NAMALWA (cell line): ENCODE measurements at places on chromosomes 4 and X.

GRCh38 chr4:173174594-173175012, 6.0 kb downstream of the GALNT7 start:
- no peak for DNase-seq

- DNase-seq, result no peak
Measured at GRCh38 chr4:143294310-143294709, 42.4 kb upstream of the GAB1 start.

DNA sequence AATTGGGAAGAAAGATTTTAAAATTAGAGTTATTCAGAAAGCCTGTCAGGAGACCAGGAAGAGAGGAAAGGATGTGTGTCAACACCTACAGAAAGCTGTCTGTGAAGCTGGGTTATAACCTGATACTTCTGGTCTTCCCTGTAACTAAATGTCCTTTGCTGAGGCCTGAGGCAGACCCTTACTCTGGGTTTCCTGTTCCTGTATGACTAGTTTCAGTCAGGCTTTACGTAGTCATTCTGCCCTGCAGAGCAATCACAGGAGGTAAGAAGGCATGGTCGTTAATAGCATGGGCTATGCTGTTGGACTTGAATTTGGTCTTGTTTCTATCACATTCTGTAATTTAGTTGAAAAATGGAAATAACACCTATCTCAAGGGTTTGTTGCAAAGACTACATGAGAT, 110.5 kb upstream of the IGFBP7 start:
- DNase-seq, result no peak

GRCh38 chrX:74804574-74804973, 120.7 kb downstream of the NEXMIF start:
- no peak for DNase-seq

- DNase-seq, result no peak
Measured at GRCh38 chr4:139501927-139502899, 48.3 kb downstream of the RAB33B start.

- no peak for DNase-seq
Measured at GRCh38 chr4:1277667-1278665, 11.7 kb upstream of the MAEA start.

- peak; percentile 38 for DNase-seq
Measured at GRCh38 chr4:105196523-105197145, 50.0 kb downstream of the TET2 start.

DNA sequence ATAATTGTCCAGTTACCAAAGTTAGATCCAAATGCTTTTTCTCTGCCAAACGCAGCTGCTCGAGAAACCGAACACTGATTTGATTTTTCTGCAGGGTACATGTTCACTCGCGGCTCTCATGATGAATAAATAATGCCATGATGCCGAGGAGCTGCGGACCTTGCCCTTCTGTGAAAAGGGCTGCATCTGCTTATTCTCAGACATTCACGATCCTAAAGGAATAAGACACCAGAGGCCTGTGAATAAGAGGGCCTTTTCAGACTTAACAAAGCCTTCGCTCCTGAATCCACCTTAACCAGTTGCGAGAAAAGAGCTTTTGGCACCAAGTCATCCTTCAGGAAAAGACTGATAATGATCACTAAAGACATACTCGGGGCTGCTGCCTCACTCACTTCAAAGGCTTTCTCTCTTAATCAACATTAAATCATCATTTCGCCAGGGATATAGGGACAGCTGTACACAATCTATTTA, 147.5 kb downstream of the FBXO8 start:
- DNase-seq, result no peak

- peak; percentile 1 for DNase-seq
Measured at GRCh38 chrX:111360839-111361238, 51.2 kb downstream of the DCX start.

DNA sequence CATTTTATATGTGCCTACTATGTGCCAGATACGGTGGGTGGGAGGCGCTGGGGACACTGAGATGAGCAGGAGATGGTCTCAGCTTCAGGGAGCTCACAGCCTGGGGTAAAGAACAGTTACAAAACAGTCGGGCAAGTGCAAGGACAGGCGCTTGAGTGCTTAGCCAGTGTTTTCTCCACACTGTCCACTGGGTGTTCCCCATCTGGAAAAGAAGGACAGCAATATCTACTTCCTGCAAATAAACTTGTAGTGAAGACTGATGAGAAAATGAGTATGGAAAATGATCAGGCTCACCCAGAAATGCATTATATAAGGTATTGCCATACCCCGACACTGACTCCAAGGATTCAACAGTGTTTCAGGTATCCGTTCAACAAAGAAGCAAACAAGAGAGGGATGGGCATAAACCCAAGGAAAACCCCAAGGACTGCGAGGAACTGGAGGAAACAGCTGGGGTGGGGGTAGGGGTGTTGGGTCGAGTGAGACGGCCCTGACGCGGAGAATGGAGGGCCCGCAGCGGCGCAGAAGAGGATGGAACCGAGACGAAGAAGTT, 835 bp downstream of the TMEM185A start:
- no peak for DNase-seq

- no peak for DNase-seq
Measured at GRCh38 chr4:101258883-101259282, 88.4 kb downstream of the PPP3CA start.

- DNase-seq, result no peak
Measured at GRCh38 chrX:155266439-155266838, 2.1 kb upstream of the RAB39B start.

GRCh38 chr4:156962058-156962358, 9.6 kb downstream of the PDGFC start:
- no peak for DNase-seq

DNA sequence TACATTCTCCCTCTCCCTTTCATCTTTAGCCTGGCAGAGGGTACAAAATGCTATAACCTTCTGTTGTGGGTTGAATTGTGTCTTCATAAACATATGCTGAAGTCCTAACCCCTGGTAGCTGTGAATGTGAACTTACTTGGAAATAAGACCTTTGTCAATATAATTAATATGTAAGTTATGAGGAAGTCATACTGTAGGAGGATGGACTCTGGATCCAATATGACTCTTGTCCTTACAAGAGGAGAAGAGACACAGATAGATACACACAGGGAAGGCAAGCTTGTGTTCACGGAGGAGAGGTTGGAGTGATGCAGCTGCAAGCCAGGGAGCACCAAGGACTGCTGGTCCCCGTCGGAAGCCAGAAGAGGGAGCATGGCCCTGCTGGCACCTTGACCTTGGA, 94.7 kb downstream of the SLC2A9 start:
- no peak for DNase-seq

- DNase-seq, result no peak
Measured at GRCh38 chr4:183356931-183357675, 34.9 kb upstream of the CLDN24 start.

- DNase-seq, result no peak
Measured at GRCh38 chr4:54840992-54841768, 183.4 kb downstream of the KIT start.

DNA sequence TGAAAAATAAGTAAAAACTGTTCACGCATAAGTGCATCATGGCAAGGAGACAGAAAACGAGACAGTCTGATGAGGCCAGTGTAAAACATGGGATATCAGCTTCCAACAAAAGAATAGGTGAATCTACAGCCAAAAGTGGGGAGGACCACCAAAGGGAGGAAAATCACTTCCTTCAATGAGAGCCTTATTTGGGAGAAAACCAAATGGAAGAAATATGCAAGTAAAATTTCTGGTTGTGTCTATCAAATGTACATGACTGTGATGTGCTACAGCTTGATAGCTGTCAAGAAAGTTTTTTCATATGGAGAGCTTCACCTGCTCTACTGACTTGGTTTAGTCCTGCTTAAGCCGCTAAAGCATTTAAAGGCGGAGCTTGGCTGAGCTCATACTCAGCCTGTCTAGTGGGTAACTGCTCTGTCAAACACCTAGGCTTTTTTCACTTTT, 66.2 kb downstream of the MAGEA1 start:
- DNase-seq, result no peak

GRCh38 chrX:26295425-26295824, 79.5 kb downstream of the MAGEB5 start:
- no peak for DNase-seq

- no peak for DNase-seq
Measured at GRCh38 chr4:14743601-14744000, 258.7 kb upstream of the CPEB2 start.
